GM06990 (cell line): ENCODE measurements at places on chromosomes 16 and 17.

DNA sequence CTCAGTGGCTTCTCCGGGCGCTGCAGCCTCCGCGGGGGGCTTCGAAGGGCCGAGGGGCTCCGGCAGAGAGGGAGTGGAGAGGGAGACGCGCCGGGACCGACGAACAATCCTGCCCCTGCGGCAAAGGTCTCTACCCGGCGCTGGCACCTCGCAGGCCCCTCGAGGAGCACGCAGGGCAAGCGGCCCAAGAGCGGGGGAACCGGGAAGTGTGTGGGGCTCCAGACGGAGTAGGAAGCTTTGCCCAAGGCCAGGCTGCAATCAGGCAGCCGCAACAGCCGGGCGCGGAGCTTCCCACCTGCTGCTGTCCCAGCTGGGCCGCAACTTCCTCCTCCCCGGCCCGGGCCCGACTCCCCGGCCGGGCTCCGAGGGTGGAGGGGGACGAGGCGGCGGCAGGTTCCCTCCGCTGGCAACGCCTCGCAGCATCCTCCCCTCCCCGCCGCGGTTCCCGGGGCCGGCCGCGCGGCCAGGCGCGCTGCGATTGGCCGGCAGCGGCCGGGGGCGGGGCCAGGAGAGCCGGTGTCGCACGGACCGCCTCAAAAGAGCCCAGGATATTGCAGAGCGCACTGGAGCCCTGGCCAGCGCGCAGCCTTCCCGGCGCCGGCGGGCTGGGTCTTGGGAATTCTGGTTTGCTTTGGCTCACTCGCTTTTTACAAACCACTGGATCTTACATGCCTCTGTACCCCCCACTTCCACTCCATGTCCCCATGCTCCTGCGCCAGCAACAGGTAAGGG is at the start of gene KCNJ2:
Gene KCNJ2 (plus strand): TSS at position 556 of the 732 bp plus-strand sequence. CDS start 5,508 bp downstream, outside the sequence.
- peak; percentile 90 for DNase-seq

DNA sequence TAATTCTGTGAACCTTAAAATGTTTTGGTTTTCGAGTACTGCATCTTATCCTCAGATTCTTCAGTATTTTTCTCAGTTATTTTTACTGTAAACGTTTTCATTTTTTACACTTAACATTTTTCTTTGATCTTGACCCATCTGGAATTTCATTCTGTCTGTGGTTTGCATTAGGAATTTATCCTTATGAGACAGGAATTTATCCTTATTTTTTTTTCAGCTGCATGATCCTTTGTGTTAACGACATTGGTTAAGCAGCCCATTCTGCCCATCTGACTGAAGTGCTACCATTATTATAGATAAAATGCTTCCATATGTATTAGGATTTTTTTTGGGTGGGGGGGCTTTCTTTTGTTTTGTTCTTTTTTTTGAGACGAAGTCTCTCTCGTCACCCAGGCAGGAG is 41.0 kb downstream of the SNX29 start:
- DNase-seq: no peak

DNA sequence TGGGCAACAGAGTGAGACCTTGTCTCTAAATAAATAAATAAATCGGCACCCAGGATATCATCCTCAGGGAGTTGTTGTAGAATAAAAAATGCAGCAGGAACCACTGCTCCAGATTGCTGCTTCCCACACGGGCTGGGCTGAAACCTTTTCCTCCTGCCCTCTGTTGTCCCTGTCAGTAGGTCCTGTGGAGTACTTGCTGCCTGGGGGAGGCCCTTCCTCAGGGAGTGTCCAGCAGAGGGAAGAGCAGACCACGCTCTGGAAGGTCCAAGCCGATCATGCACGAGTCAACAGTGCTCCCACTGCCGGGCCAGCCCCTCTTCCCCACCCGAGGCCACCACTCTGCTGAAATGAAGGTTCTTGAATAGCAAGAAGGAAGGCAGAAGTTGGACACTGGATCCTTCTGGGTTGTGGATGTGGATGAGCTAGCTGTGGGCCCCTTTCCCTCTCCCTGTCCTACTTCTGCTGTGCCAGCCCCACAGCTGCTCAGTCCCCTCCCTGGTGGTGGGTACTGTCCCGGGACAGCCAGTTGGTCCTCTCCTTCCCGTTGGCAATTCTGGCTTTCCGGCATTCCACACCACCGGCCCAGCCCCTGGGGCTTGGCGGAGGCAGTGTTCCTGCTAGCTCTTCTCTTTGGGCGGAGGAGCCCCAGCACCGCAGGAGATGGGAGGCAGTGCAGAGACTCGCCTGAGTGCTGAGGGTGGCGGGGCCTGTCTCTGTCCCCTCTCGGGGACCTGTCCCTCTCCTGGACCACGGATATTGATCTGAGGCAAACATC is 10.8 kb downstream of the CDK5R1 start:
- no peak for DNase-seq

- no peak for DNase-seq
Measured at GRCh38 chr16:81869326-81869725, 90.2 kb downstream of the PLCG2 start.

GRCh38 chr17:1713160-1713877 is 3.1 kb upstream of the TLCD2 start:
- DNase-seq: no peak

- DNase-seq: no peak
Measured at GRCh38 chr17:30576326-30576861, 99.2 kb downstream of the GOSR1 start.

GRCh38 chr16:75385507-75386152 is 47.7 kb downstream of the CFDP1 start:
- DNase-seq: peak; percentile 16
